A549 treated with CORT108297 at 1 μM for 4 hours (cell line): ENCODE measurements at places on chromosomes 7 and 10. TPM values are rescaled to one million over a fixed set of nuclear protein-coding genes. Genes with fewer than 3 reads are reported as not detected.

The PNLIPRP2 gene
- 0.11 TPM in 1 of 5 replicates, not detected in the others for total RNA-seq

The CLCN1 gene
- 0.02 to 0.08 TPM (median 0.07 TPM) in 4 of 5 replicates, not detected in the other for total RNA-seq

The MYL10 gene
- total RNA-seq: not detected in 5 replicates

The AQP1 gene
- 0.36 to 0.55 TPM (median 0.42 TPM) in 5 replicates for total RNA-seq
